ENCODE measurements at places on chromosomes 7 and 10. TPM values are rescaled to one million over a fixed set of nuclear protein-coding genes. Genes with fewer than 3 reads are reported as not detected.

TRIM24 gene
- 17.9 TPM for total RNA-seq

DNA sequence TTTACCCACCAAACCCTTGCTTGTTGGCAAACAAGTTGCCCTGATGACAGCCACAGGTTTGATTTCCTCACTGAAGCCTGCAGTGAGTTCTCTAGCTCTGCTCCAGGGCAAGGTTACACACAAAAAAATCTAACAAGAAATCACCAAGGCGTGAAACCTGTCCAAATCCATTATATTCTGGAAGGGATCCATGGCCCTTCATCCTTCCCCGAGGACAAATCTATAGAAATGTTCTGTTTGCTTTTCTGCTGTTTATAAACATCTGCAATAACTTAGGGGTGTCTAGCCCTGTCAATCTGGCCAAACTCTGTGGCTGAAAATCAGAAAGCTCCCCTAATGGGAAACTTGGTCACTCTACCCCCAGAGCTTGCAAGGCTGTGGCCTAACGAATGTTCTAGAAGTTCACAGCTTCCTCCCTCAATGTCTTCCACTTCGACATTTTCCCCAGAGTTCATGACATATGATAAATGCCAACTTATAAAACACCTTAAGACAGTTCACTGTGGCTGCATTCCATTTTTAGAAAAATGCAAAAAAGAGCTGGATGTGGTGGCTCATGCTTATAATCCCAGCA, 164.5 kb downstream of the PRPF18 start:
- DNase-seq = no peak
- no peaks in the 10 kb centered on the region for H3K36me3 ChIP-seq
- no peak overlapping the region for H3K27ac ChIP-seq
- H3K4me1 ChIP-seq = peaks cover 5% of the 10 kb centered on the region

ACBD7 gene
- 1.3 TPM for total RNA-seq

OR2A12 gene
- not detected for total RNA-seq

SLC13A1 gene
- not detected for total RNA-seq

DNA sequence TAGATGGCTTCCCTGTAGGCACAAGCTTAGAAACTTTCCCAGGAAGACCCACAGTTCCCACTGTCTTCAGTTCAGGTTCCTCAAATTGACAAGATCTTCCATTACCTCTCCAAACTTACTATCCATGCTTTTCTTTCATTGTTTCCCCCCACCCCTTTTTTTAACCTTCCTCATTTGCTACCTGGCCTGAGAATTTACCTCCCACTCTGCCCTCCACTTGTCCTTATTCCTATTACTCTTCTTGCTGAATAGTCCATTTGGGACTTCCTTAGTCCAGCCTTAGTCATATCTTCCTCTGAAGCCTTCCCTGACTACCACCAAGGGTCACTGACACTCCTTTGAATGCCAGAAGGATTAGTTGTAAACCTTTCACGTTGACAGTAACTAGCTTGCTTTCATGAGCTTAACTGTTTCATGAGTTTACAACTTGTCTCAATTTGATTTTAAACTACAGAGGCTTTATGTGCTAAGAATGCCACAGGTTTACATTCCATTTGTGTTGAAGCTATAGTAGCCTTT, 1.2 kb upstream of the CALU start:
- H3K4me1 ChIP-seq = peaks cover 33% of the 10 kb centered on the region
- H3K27me3 ChIP-seq = no peaks in the 10 kb centered on the region
- no peak overlapping the region for H3K4me3 ChIP-seq

GRCh38 chr10:102118867-102119266, 1.3 kb downstream of the LDB1 start:
- peaks cover 49% of the 10 kb centered on the region for H3K4me1 ChIP-seq
- peak overlapping the region; percentile 92 for H3K4me3 ChIP-seq
- H3K36me3 ChIP-seq = peaks cover 5% of the 10 kb centered on the region

GRCh38 chr7:133303372-133303771, 50.5 kb downstream of the EXOC4 start:
- no peak for DNase-seq
- no peaks in the 10 kb centered on the region for H3K4me1 ChIP-seq
- no peak overlapping the region for H3K27ac ChIP-seq
- H3K36me3 ChIP-seq = peaks cover 32% of the 10 kb centered on the region
- no peak overlapping the region for H3K4me3 ChIP-seq

NODAL gene
- total RNA-seq = not detected

DNA sequence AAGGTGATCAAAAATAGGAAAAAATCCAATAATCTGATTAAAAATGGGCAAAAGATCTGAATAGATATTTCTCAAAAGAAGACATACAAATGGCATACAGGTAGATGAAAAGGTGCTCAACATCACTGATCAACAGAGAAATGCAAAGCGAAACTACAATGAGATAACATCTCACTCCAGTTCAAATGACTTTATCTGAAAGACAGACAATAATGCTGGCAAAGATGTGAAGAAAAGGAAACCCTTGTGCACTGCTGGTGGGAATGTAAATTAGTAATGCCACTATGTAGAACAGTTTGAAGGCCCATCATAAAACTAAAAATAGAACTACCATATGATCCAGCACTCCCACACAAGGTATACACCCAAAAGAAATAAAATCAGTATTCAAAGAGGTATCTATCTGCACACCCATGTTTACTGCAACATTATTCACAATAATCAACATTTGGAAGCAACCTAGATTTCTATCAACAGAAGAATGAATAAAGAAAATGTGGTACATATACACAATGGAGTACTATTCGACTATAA, 85.0 kb downstream of the LRRN3 start:
- peaks cover 7% of the 10 kb centered on the region for H3K4me1 ChIP-seq
- no peak overlapping the region for H3K27ac ChIP-seq
- no peaks in the 10 kb centered on the region for H3K27me3 ChIP-seq
- H3K36me3 ChIP-seq = peaks cover 14% of the 10 kb centered on the region
- no peak overlapping the region for H3K4me3 ChIP-seq
- DNase-seq = no peak

PRKCQ gene
- total RNA-seq = 44.9 TPM

- no peak overlapping the region for H3K4me3 ChIP-seq
- no peak for DNase-seq
- no peaks in the 10 kb centered on the region for H3K36me3 ChIP-seq
- peaks cover 4% of the 10 kb centered on the region for H3K4me1 ChIP-seq
Observed at GRCh38 chr10:21292763-21293517, 232.5 kb downstream of the SKIDA1 start.

DNA sequence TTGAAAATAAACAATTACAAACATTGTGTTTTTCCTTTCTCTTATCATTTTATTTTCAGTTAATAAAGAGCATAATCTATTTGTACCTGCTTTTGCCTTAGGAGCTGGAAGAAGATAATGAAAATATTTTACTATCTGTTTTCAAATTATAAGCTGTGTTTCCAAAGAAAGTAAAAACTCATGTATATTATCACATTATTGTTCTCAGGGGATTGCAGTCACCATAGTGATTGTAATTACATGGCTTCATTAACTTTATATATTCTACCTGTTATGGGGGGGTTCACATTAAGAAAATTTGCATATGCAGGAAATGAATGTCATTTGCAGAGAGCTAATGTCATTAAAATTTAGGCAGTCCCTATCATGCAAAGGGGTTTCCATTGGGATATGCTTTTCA, 542.3 kb downstream of the NXPH1 start:
- H3K27ac ChIP-seq = no peak overlapping the region
- H3K4me1 ChIP-seq = no peaks in the 10 kb centered on the region
- DNase-seq = no peak
- no peaks in the 10 kb centered on the region for H3K36me3 ChIP-seq

TUBB8 gene
- not detected for total RNA-seq

COPS6 gene
- total RNA-seq = 97.2 TPM

PLAC9 gene
- not detected for total RNA-seq

DNA sequence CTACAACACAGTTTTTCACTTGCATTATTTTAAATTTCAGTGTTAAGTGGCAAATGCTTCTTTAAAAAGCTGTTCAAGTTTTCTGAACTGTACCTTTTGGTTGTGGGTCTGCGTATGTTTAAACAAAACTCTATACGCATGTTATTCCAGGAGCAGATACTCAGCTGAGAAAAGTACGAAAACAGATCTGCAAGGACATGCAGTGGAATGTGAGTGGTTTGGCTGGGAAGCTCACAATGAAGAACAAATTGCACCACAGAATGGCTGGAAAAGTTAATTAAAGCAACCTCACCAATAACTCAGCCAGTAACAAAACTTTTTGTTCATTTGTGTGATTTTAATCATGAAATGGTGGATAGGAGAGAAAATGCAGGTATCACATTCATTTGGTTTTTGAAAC, 17.6 kb downstream of the GLI3 start:
- DNase-seq = no peak
- no peaks in the 10 kb centered on the region for H3K4me1 ChIP-seq
- H3K4me3 ChIP-seq = no peak overlapping the region

EMX2 gene
- not detected for total RNA-seq

GRCh38 chr7:43692582-43693373, 36.5 kb downstream of the COA1 start:
- no peaks in the 10 kb centered on the region for H3K27me3 ChIP-seq
- peaks cover 37% of the 10 kb centered on the region for H3K4me1 ChIP-seq
- DNase-seq = no peak
- H3K27ac ChIP-seq = no peak overlapping the region

SLC39A12 gene
- not detected for total RNA-seq

DNA sequence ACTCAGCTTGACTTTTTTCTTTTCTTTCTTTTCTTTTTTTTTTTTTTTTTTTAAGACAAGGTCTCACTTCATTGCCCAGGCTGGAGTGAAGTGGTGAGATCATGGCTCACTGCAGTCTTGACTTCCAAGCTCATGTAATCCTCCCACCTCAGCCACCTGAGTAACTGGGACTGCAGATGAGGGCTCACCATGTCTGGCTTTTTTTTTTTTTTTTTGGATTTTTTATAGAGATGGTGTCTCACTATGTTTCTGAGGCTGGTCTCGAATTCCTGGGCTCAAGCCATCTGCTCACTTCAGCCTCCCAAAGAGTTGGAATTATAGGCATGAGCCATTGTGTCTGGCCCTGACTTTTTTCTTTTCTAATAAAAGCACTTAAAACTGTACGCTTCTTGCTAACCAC, 358.2 kb upstream of the IGFBP3 start:
- no peaks in the 10 kb centered on the region for H3K4me1 ChIP-seq
- no peaks in the 10 kb centered on the region for H3K36me3 ChIP-seq
- no peaks in the 10 kb centered on the region for H3K27me3 ChIP-seq
- no peak for DNase-seq

SPDYE3 gene
- total RNA-seq = not detected

GRCh38 chr10:129626796-129627435, 159.9 kb downstream of the MGMT start:
- peaks cover 6% of the 10 kb centered on the region for H3K4me1 ChIP-seq
- DNase-seq = no peak
- H3K27me3 ChIP-seq = no peaks in the 10 kb centered on the region
- no peak overlapping the region for H3K4me3 ChIP-seq
- H3K27ac ChIP-seq = no peak overlapping the region

GRCh38 chr7:97541188-97541587, 190.7 kb upstream of the TAC1 start:
- no peak overlapping the region for H3K27ac ChIP-seq
- no peak for DNase-seq
- H3K27me3 ChIP-seq = no peaks in the 10 kb centered on the region
- H3K4me3 ChIP-seq = no peak overlapping the region
- no peaks in the 10 kb centered on the region for H3K4me1 ChIP-seq

NPFFR1 gene
- not detected for total RNA-seq

DNA sequence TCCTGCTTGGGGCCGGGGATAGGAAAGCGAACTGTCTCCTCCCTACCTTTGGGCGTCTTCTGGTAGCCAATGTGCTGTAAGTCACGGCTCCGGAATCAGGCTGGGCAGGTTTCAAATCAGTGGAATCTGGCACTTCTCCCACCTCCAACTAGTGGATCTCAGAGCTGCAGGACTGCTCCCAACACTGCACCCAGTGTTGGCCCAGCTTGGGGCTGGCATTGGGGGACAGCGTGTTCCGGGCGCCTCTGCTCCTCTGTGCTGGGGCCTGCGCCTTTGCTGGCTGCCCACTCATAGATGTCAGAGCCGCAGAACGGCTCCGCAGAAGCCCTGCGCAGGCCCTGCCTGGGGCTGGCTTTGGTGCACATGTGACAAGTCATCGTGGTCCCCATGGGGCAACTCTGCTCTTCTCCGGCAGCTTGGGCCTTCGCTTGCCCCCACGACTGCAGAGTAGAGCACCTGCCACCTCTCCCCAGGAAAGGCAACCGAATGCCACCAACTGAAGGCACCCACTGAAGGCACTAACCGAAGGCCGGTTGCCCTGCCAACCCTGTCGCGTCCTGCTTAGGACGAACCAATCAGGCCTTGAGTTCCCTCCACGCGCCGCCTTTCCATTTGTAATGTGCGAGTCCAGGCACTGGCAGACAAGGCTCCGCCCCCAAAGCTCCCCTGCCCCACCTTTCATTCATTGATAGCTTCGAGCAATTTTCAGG, 85.5 kb upstream of the ABI1 start:
- H3K4me3 ChIP-seq = no peak overlapping the region
- peaks cover 42% of the 10 kb centered on the region for H3K27me3 ChIP-seq
- no peak for DNase-seq

GRCh38 chr10:77965294-77965693, 38.7 kb upstream of the DLG5 start:
- no peak overlapping the region for H3K4me3 ChIP-seq
- H3K27ac ChIP-seq = no peak overlapping the region
- H3K4me1 ChIP-seq = no peaks in the 10 kb centered on the region
- no peaks in the 10 kb centered on the region for H3K27me3 ChIP-seq

- H3K36me3 ChIP-seq = peaks cover 2% of the 10 kb centered on the region
- no peak overlapping the region for H3K27ac ChIP-seq
- H3K4me3 ChIP-seq = no peak overlapping the region
- no peaks in the 10 kb centered on the region for H3K4me1 ChIP-seq
Observed at GRCh38 chr10:127866276-127867013, 26.3 kb downstream of the CLRN3 start.

- H3K36me3 ChIP-seq = peaks cover 33% of the 10 kb centered on the region
- H3K27ac ChIP-seq = no peak overlapping the region
- peaks cover 24% of the 10 kb centered on the region for H3K4me1 ChIP-seq
- no peaks in the 10 kb centered on the region for H3K27me3 ChIP-seq
- no peak overlapping the region for H3K4me3 ChIP-seq
- DNase-seq = no peak
Observed at GRCh38 chr10:6383096-6383812, 180.5 kb downstream of the PFKFB3 start.

DNA sequence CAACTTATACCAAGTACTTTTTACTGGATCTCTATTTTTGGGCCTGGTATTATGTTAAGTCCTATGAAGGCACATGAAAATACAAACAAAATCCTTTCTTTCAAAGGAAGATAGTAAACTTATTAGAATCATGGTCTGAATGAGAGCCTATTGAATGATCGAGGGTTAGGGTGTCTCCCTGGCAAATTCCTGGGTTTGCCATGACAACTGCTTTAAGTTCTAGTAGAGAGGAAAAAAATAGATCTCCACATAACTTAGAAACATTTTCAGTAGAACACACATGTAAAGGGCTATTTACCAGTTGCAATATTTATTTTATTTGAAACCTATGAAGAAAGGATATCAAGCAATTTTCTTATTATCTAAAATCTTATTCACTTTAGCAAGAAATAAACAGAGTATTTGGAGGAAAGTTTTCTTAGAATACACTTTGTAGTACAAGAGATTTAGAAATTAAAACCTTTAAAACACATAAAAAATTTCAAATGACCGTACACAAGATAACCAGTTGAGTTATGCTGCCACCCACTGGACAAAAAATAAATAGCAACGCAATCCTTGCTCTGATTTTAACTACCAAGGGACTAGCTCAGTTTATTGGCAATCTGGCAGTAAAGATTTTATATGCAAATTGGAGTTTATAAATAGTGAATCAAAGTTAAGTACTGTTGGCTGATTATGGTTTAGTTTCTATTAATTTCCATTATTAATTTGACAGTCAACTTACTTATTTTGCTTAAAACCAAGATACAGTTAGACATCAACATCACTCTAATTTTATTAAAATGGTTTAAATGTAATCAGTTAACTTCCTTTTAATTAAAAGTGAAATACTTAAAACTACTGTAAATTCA, 33.9 kb downstream of the CACUL1 start:
- peak; percentile 27 for DNase-seq
- H3K27me3 ChIP-seq = no peaks in the 10 kb centered on the region
- no peak overlapping the region for H3K4me3 ChIP-seq
- H3K4me1 ChIP-seq = peaks cover 5% of the 10 kb centered on the region
- no peak overlapping the region for H3K27ac ChIP-seq

All from activated naive CD8-positive, alpha-beta T cell treated with anti-CD3 and anti-CD28 coated beads for 36 hours (primary cell).